ENCODE measurements at places on chromosomes 7 and 10. TPM values are rescaled to one million over a fixed set of nuclear protein-coding genes. Genes with fewer than 3 reads are reported as not detected.

The ANXA8 gene
- not detected for total RNA-seq

The ZRANB1 gene
- total RNA-seq: 30.1 TPM

The CHN2 gene
- total RNA-seq: 22.6 TPM

The DNAJC2 gene
- total RNA-seq: 20.3 TPM

The HYAL4 gene
- total RNA-seq: not detected

The CDK5 gene
- total RNA-seq: 1.8 TPM

The EIF3B gene
- total RNA-seq: 150 TPM

The DPYSL4 gene
- total RNA-seq: not detected

The PLPP4 gene
- total RNA-seq: not detected

The SH3PXD2A gene
- total RNA-seq: 28.3 TPM

The NPC1L1 gene
- total RNA-seq: 0.85 TPM

The ATOH7 gene
- not detected for total RNA-seq

The TMEM213 gene
- total RNA-seq: not detected

The MMD2 gene
- total RNA-seq: not detected

The LIPN gene
- not detected for total RNA-seq

The GNAT3 gene
- total RNA-seq: not detected

GRCh38 chr7:114793155-114793845 lies 128.6 kb upstream of the MDFIC start:
- DNase-seq: no peak

- DNase-seq: no peak
These were observed 102.6 kb downstream of the DLG5 start for GRCh38 chr10:77823811-77824542.

- DNase-seq: no peak
These were observed 68.6 kb downstream of the SLC13A1 start for GRCh38 chr7:123131140-123131539.

- DNase-seq: no peak
These were observed 154.8 kb downstream of the CCDC3 start for GRCh38 chr10:12846718-12847117.

DNA sequence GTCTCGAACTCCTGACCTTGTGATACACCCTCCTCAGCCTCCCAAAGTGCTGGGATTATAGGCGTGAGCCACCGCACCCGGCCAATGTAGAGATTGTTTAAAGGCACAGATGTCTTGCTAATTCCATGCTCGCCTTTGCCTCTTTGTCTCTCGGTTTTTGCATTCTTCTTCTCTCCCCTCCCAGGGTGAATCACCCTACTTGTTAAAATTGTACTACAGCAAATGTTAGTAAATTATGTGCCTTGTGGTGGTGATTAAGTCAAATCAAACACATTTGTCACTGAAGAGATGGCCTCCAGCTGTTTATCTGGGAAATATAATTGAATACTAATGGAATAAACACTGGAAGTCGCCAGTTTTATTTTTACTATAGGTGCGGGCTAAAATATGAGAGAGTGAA lies 384.4 kb upstream of the AUTS2 start:
- no peak for DNase-seq

- DNase-seq: no peak
These were observed 47.7 kb upstream of the ITGB8 start for GRCh38 chr7:20282959-20283358.

GRCh38 chr7:157840914-157841772 lies 504.3 kb downstream of the DNAJB6 start:
- no peak for DNase-seq

DNA sequence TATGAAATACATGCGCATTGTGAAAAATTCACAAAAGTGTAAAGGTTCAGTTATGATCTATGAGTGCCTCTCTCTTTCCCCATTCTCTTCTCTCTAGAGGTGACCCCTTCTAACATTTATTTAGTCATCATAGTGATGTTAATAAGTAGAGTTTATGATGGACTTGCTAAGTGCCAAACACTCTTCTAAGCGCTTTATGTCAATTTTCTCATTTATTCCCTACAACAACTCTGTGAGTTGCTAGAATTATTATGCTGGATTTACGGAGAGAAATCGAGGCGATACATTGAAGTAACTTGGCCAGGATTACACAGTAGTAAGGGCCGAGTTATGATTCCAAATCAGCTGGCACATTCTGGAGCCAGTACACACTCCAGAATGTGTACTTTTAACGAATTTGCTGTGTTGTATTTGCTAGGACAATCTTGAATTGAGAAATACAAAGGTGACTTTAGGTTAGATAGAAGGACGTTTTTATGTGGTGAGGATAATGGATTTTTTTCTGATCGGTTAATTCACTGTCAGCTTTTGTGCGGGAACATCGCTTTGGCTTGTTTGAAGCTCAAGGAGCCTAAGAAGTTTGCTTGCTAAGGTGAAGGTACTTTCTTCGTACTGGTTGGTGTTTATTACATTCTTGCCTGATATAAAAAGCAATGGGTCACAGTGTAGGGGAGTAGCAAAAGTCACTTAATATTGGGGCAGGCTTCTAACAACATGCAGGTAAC lies 1.4 kb downstream of the ATRNL1 start:
- DNase-seq: no peak

- DNase-seq: no peak
These were observed 18.7 kb downstream of the FRMD4A start for GRCh38 chr10:14312014-14312413.

- no peak for DNase-seq
These were observed 8.3 kb downstream of the TMEM273 start for GRCh38 chr10:49179699-49180443.

DNA sequence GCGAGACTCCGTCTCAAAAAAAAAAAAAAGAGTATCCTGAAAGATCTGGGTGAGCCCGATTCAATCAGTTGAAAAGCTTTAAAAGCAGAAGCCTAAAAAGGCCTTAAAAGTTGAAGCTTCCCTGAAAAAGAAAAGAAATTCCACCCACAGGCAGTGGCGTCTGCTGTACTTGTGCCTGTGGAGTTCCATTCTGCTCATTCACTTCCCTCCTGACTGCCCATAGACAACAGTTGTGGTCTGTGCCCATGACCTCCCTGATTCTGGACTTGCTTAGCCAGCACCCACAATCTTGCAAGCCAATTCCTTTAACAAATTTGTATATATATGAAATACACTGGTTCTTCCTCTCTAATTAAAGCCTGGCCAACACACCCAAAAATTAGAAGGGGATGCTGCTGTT lies 141.7 kb downstream of the DLG5 start:
- no peak for DNase-seq

- DNase-seq: no peak
These were observed 18.0 kb upstream of the MRLN start for GRCh38 chr10:59771162-59771807.

DNA sequence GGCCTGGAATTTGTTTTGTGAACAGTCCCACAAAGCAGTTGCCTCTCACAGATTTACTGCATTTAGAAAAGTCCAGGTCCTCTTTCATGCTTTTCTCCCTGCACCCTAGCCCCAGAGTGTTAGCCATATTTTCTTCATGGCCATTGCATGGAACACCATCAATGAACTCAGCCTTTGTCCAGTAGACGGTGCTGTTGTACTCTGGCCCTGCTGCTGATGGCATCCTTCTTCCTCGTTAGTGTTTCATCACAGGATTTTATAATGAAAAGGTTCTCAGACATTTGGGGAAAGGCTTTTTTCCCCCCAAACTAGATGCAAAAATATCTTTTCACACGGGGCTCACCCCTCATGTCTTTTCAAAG lies 93.0 kb upstream of the SLC25A13 start:
- no peak for DNase-seq

DNA sequence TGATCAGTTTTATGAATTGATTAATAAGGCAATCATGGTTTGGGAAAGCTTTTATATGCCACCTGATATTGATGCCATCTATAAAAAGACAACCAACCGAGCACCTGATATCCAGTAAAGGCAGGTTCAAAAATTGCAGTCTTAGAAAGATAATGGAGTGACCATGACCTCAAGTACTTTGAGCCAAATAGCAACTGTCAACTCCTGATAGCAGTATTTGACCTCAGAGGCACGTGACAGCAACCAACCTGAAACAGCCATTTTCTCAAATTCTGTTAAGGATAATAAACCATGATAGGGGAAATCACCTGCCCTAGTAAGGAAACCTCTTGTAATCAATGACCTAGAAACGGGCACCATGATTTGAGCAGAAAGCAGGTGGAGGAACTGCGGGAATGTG lies 77.1 kb upstream of the NFE2L3 start:
- no peak for DNase-seq

GRCh38 chr10:77168861-77169260 lies 468.7 kb downstream of the KCNMA1 start:
- DNase-seq: no peak

DNA sequence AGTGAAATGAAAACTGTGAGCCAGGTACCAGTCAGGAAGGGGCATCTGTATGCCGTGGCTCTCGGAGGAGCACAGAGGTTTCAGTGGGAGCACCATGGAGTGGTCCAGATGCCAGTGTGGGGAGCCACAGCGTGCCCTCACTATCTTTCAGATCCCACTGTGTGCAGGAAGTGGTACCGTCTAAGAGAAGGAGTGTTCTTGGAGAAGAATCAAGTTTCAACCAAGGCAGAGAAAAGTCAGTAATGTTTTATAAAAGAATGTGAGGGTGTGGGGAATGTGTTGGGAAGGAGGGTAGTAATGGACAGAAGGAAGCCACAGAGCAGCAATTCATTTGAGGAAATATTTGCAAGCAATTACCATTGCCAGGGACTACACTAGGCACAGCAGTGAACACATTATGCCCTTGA lies 35.6 kb downstream of the PRKAR2B start:
- no peak for DNase-seq

DNA sequence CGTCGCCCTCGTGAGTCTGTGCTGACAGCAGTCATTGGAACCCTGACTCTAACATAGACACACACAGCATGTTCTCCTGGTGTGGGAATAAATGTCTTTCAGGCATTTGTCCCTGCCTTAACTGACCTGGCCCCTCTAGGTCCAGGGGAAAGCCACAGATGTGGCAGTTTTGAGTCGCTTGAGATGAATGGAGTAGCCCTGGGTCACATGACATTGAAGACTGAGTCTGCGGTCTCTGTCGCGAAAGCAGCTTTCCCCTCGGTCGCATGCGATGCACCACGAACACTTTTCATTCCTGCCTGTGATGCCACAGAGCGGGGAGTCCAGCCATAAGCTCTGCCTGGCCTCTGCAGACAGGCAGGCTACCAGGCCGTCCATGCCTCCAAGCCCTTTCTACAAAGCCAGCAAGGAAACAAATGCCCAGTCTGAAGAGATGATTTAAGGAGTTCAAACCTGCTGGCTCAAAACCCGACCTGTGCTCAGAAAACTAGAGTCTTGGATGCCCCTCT lies 172.3 kb downstream of the WDR37 start:
- no peak for DNase-seq

GRCh38 chr7:30726296-30727006 lies 25.5 kb upstream of the INMT start:
- DNase-seq: no peak

- DNase-seq: no peak
These were observed 25.1 kb downstream of the PWWP2B start for GRCh38 chr10:132421847-132422751.

- no peak for DNase-seq
These were observed 199.0 kb downstream of the CHCHD3 start for GRCh38 chr7:132882714-132883428.

- DNase-seq: no peak
These were observed 13.0 kb upstream of the SMARCD3 start for GRCh38 chr7:151261529-151261928.

DNA sequence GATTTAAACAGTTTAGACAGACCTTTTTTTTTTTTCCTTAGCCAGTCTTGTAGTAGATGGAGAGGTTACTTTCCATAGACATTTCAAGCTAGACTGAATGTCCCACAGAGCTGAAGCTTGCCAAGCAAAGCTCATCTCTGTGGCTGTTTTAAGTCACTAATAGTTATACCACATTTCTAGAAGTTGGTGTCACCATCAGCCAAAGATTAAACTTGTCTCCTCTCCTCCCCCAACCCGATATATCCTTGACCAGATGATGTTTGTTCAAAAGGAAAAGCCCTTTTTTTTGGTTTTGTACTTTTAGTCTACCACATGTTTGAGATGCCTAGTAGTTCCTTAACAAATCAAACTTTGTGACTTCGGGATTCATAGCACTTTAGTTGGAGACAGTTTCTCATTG lies 66.1 kb downstream of the ADD3 start:
- no peak for DNase-seq

- no peak for DNase-seq
These were observed 50.7 kb downstream of the SYPL1 start for GRCh38 chr7:106061301-106061979.

- DNase-seq: no peak
These were observed 45.2 kb downstream of the HIPK2 start for GRCh38 chr7:139732471-139733167.

GRCh38 chr10:129796710-129797420 lies 167.2 kb downstream of the EBF3 start:
- DNase-seq: no peak

- DNase-seq: no peak
These were observed 97.9 kb upstream of the ANK3 start for GRCh38 chr10:60487543-60487942.

DNA sequence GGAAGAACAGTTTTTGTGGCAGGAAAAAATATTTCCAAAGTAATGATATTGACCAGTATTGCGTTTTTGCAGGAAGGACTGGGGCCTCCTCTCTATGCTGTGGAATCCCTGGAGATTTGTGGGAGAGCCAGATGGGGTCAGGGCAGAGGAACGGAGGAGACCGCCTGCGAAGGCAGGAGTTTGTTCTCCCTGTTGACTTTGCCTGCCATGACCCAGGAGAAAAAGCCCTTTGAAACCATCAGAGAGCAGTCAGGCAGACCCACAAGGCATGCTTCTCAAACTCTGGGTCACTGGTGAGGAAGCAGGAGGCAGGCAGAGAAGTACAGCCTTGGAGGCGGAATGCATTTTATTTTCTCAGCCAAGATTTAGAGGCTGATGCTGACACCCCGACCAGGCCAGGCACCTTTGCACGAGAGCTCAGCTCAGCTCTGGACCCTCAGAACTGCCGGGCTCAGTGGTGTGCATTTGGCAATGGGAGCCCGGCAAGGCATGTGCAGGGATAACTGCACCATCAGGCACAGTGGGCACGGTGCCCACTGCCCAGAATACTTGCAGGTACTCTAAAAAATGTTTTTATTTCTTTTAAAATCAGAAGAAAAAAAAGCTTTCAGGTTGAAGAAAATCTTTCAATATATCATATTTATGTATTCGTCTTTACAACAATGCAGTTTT lies 410.4 kb downstream of the RPS24 start:
- DNase-seq: no peak

DNA sequence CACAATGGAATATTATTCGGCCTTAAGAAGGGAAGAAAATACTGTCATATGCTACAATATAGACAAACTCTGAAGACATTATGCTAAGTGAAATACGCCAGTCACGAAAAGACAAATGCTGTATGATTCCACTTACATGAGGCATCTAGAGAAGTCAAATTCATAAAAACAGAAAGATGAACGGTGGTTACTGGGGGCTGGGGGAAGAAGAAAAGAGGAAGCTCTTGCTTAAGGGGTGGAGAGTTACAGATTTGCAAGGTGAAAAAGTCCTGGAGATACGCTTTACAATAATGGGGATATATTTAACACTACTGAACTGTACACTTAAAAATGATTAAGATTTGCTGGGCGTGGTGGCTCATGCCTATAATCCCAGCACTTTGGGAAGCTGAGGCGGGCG lies 49.0 kb downstream of the PSMC2 start:
- no peak for DNase-seq

Measured in thoracic aorta (tissue), 2 donors.